ENCODE measurements at places on chromosomes 13 and 19.

DNA sequence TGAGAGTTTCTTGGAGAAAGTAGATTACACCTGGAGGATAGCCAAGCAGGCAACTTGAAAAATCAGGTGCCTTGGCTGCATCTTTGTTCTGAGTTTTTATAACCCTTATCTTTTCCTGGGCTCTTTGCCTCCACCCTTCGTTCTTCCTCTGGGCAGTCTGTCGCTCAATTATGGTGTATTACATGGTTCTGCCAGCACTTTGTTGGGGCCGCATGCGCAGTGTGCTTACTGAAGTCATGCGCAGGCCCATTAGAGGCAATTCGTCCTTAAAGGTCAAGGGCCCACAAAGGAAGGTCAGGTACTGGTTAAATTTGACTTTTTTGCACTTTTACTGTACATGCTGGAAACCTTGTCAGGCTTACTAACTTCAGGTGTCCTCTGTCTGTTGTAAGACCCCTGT, 761.9 kb upstream of the SLITRK5 start:
- no peak for DNase-seq

- no peak for DNase-seq
Measured at GRCh38 chr13:100944791-100945345, 270.3 kb upstream of the TMTC4 start.

GRCh38 chr13:21014502-21015170, 46.8 kb downstream of the LATS2 start:
- DNase-seq: no peak

DNA sequence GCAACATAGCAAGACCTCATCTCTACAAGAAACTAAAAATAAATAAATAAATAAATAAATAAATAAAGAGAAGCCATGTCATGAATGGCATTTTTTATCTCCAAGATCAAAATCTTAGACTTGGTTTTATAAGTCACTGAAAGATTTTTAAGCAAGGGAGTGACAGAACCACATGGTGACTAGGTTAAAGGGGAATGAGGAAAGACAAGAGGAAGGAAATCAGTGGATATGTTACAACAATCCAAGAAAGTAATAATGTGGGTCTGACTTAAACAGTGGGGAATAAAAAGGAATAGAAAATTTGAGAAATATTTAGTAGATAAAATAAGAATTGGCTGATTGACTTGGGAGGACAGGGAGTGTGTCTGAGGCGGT, 18.8 kb upstream of the MED4 start:
- no peak for DNase-seq

- DNase-seq: no peak
Measured at GRCh38 chr19:40592170-40592569, 9.0 kb upstream of the LTBP4 start.

DNA sequence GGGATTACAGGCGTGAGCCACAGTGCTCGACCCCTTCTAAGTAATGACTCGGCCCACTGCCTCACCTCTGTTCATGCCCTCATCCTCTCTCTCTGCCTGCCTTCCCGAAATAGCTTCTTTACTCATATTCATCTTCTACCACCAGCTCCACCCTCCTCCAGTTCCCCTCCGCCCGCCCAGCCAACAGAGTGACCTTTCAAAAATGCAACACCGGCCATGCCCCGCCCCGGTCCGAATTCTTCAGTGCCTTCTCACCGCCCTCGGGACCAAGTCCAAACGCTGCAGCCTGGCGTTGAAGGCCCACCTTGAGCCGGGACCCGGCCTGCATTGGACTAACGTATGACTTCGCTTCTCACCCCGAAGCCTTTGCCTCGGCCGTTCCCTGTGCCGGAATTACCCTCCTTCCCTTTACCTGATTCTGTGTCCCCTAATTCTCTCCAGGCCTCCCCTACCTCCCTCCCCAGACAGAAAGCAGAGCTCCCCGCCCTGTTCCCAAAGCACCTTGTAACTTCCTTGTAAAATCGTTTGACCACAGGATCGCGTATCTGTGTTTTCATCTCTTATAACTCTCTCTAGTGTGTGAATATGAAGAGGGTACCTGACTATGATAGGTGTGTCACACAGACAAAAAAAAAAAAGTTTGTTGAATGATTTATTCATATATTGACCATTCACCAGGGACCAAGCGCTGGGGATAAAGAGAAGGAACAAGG, 8.1 kb upstream of the MUC16 start:
- no peak for DNase-seq

DNA sequence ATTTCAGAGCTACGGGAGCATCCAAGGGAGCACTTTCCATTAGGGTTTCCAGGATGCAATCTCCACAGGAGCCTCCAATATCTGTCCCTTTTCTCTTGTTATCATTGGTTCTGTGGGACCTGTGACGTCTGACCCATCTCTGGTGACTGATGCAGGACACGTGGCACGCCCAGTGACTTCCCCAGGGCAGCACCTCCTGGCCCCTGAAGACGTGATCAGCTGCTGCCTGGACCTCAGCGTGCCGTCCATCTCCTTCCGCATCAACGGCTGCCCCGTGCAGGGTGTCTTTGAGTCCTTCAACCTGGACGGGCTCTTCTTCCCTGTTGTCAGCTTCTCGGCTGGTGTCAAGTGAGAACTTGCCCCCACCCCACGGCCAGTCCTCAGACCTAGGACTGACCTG, 25.5 kb downstream of the RYR1 start:
- no peak for DNase-seq

GRCh38 chr19:28726533-28727479, 486.1 kb downstream of the UQCRFS1 start:
- DNase-seq: no peak

DNA sequence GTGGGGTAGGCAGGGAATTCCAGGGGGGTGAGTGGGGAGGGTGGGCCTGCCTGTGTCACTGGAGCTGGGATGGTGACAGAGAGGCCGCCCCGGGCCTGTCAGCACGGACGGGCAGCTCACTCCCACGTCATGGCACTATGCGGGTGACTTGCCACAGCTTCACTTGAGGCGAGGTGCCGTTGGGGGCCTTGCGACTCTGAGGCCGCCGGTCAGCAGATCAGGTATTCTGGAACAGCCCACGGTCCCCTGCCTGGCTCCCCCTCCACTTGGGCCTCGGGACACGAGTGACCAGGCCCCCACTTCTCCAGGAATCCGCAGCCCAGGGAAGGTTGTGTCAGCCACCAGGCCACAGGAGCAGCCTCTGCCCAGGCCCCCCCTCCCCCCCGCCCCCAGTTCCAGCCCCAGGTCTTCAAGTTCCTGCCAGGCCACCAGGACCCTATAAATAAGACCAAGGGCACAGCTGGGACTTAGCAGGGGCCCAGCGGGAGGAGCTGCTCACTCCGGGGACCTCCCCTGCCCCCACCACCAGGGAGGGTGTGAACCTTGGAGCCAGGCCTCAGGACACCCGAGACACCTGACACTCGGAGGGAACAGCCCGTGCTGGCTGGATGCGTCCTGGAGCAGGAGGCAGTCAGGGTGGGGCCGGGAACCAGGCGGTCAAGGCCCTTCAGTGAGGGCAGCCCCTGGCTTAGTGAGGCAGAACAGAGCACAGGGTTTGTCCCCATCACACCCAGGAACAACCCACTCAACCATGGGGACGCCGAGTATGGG, 2.7 kb upstream of the MIDN start:
- no peak for DNase-seq

- DNase-seq: no peak
Measured at GRCh38 chr13:42127047-42127446, 78.6 kb downstream of the DGKH start.

DNA sequence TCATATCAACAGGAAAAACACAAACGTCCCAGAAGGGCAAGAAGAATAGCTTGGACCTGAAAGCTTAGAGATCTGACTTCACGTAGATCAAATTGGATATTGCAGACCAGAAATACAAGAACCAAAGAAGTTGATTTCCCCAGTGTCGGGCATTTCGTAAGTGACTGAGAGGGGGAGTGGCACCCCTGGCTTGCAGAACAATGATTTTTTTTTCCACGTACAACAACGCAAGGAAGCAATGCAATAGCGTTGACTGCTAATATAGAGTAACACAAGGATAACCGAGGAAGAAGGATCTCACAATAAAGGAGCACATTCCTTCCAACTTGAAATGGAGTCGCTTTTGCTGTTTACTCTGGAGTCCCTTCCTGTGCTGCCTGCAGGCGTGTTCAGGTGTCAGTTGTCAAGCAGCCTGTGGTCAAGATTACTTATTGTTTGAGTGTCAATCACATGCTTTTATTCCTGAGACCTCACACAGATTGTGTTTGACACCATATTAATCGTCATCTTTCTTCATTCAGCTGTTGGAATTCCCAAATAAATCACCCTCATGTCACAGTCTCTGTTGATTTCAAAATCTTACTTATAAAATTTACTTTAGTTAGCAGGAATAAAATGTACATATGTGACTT, 139.4 kb downstream of the FREM2 start:
- DNase-seq: no peak

DNA sequence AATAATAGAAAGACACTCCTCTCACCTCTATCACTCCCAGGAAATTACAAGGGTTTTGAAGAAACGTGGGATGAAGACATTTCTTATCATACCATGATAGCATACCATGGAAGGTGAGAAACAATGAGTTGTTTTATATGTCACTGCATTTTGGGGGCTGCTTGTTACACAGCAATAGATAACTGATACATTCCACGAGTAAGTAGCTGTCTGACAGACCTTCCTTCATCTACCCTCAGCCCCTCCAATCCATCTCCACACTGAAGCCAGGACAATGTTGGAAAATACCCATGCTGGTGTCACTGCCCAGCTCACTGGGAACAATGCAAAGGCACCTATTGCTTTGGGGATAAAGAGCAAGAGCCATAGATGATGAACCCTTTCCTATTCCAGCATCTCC, 68.9 kb upstream of the USP29 start:
- no peak for DNase-seq

- DNase-seq: no peak
Measured at GRCh38 chr19:41031916-41032315, 40.8 kb downstream of the CYP2B6 start.

- DNase-seq: no peak
Measured at GRCh38 chr19:38389101-38389925, 816 bp downstream of the SPRED3 start.

DNA sequence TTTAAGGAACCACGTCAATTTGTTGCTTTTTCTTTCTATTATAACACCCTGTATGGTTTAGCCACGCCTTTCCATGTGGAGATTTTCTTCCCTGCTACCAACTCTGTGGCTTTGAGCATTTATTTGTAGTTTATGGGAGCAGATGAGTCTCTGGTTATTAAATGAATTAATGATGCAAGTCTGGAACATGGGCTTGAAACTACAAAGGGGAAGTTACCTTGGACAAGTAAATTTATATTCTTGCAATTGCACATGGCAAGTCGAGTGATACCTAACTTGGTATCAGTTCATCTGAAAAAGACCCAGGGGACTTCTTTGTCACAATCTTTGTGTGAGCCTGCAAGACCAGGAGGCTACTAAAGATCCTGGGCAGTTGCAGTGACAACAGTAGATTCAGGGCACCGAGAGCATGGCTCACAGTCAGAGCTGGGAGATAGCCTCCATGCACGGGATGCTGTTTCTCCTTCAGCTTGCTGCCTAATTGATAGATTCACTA, 24.4 kb downstream of the B3GLCT start:
- no peak for DNase-seq

- DNase-seq: no peak
Measured at GRCh38 chr13:24074678-24075077, 85.8 kb upstream of the SPATA13 start.

- no peak for DNase-seq
Measured at GRCh38 chr13:44331912-44332851, 41.4 kb upstream of the SERP2 start.

DNA sequence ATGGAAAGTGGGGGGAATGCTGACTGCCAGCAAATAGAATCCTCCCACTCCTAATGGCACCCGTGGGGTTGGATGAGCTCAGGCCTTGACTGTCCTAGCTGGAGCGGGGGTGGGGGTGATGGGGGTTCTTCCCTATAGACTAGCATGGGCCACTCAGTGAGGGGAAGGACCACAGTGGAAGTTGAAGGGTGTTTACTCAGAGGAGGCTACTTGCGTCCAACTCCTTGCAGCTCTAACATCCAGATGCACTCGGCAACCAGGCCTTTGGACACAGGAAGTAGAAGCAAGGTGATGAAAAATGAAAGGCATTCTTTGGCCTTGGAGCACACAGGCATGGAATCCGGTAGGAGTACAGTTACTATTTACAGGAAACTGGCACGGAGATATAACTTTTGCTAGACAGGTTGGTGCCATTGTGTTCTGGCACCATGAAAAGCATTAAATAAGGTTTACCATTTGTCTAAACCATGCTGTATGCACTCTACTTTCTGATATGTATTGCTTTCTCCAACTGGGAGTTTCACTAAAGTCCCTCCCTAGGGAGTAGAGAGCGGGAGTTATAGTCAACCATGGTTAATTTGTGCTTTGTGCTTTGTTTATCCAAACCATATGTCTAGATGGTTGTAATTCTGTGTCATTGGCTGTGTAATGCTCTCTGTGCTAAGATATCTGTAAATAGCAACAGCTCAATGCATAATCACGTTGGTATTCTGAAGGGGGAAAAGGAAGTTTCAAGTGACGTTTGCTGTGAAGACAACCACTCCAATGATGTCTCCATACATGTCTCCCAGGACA, 125.3 kb downstream of the TSHZ3 start:
- DNase-seq: no peak

Data from activated CD4-positive, alpha-beta memory T cell treated with anti-CD3 and anti-CD28 coated beads, Interleukin-2, amount 10 ng/mL, durations not matched to agents 7 days and 5 days (primary cell).